ENCODE measurements at places on chromosomes 13 and 19.

DNA sequence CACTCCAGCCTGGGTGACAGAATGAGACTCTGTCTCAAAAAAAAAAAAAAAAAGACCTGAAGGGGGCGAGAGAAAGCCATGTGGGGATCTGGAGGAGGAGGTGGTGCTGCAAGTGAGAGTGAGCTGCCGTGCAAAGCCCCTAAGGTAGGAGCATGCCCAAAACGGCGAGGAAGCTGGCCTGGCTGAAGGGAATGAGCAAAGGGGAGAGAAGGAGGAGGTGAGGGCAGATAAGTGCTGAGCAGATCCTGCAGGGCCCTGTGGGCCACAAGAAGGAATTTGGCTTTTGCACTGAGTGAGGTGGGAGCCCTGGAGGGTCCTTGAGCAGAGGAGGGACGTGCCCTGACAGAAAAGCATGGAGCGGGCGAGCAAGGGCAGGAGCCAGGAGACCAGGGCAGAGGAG lies 19.4 kb upstream of the ADGRE5 start:
- DNase-seq, result no peak

- no peak for DNase-seq
These were observed 217.1 kb upstream of the SPRY2 start for GRCh38 chr13:80558074-80558473.

- DNase-seq, result no peak
These were observed 13.3 kb downstream of the KCTD15 start for GRCh38 chr19:33809960-33810359.

DNA sequence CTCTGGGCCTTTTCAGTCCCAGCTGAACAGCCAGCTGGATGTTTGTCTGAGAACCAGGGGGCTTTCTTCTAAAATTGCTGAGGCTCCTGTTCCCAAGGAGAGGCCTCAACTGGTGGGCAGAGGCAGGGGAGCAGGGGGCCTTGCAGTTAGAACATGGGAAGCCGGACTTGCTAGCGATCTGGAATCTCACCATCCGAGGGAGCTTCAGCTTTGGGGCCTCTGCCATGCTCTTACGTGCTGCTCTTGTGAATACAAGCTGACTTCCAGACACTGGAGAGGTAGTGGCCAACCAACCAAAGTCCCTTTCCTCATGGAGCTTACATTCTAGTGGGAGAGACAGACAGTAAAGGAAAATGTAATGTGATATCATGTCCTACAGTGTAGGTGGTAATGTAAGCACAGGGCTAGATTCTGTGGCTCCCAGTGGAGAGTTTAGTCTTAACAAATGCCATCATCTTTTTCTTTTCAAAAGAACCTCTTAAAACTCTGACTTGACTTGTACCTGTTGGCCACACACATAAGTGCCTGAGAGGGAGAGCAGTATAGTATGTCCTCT lies 22.2 kb downstream of the SHISA2 start:
- no peak for DNase-seq

- no peak for DNase-seq
These were observed 27.4 kb downstream of the CCL25 start for GRCh38 chr19:8079988-8080387.

DNA sequence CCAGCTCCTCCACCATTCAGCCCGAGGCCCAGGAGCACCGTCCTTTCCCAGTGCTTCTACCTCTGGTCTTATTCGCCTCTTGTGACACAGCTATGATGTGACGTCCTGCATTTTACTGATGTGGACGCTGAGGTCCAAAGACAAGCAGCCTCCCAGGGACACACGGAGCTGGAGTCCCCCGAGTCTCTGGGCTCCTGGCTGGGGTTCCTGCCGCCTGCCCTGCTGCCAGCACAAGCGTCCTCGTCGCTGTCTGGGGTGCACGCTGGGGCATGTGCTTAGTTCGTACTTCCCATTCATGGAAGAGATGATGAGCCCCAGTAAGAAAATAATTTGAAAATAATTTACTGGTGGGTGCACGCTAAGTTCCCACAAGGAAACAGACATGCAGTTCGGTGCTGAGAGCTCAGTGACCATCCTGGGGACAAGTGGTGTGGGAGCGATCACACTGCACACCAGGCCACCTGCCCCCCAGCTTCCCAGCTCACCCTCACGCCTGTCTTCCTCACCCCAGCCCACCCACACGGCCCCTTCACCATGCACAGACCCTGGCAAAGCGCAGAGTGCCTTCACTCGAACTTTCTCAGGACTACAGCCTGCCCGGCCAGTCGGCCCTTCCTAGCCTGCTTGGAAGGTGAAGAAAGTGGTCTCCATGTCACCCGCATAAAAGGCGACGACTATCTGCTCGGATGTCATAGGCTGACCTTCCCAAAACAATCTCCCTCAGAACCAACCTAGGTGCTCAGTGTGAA lies 14.2 kb upstream of the CFAP97D2 start:
- no peak for DNase-seq

DNA sequence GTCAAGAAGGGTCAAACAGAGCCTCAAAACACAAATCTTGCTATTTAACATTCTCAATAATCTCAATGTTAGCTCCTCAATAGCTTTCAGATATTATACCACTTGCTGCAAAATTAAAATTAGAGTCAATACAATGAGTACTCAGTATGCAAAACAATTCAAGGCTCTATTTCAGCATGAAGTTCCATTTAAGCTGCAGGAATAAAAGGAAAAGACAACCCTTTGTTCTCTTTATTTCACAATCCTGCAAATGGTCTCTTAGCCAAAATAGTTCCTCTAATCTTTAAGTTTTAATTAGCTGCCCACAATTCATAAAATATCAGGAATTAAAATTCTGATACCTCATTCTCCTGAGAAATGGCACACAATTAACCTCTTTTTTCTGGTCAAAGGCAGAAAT lies 40.5 kb upstream of the DCT start:
- no peak for DNase-seq

- DNase-seq, result no peak
These were observed at the start of gene KCTD15 for GRCh38 chr19:33796164-33796875. Gene KCTD15 (plus strand): TSS chr19:33796870. CDS start chr19:33800455, 3,585 bp downstream.

GRCh38 chr19:4053423-4054324 lies 13.0 kb downstream of the ZBTB7A start:
- DNase-seq, result no peak

DNA sequence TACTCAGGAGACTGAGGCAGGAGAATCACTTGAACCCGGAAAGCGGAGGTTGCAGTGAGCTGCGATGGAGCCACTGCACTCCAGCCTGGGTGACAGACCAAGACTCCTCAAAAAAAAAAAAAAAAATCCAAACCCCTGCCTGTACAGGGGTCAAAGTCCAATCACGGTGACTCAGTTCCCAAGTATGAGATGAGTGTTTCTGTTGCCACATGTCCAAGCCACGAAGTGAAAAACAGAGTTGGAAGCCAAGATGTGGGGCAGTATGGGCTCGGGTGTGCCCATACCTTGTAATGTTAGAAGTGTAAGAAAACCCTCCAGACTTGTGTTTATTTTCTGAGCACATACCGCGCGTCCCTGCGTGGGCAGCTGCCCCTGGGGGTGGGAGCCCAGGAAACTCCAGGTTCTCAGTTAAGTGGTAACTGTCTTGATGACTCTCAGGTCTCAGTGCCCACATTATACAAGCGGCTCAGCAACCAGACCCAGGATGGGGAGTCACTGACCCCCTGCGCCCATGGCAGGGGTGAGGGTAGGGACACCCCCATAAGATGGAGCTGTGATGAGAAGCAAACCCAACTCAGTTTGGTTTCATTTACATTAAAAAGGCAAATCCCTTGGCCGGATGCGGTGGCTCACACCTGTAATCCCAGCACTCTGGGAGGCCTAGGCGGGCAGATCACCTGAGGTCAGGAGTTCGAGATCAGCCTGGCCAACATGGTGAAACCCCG lies 1.2 kb upstream of the GPX4 start:
- no peak for DNase-seq

DNA sequence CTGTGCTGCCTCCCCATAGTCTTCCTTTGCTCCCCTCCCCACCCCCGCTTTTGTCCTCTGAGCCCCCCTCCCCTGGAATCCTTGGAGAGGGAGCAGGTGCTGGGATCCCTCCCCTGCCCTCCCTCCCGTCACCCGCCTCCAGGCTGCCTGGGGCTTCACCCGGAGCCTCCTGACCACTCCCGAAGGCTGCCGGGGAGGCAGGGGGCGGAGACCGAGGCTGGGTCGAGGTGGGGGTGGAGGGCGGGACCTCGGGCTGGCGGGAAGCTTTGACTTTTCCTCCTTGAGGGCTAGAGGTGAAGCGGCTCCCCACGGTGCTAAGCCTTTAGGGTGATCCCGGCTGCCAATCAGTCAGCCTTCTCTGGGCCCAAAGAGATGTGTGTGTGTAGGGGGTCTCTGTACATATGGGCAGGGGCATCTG lies 1.5 kb downstream of the KMT5C start:
- peak; percentile 25 for DNase-seq

DNA sequence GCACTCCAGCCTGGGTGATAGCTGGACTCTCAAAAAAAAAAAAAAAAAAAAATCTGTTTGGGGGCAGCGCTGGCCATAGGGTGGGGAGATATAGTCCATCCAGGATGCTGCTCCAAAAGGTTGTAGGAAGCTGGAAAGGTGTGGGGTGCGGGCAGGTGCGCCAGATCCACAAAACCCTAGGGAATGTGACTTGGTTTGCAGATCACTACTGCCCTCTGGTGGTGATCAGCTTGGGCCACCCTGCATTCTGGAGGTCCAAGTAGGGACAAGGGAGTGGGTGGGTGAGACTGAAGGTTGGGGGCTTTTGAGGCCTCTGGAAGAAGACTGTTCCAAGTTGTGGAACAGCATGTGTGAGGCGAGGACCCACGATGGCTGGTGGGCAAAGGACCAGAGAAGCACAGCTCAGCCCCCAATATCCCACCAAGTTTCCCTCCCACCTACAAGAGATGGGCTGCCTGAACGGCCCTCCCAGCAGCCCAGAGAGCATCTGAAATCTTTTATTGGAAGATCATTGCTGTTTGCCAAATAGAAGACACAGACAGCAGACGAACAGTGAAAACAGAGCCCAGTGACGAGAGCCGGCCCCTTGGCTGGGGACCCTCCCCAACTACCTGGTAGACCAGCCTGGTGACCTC lies 10.4 kb upstream of the TYK2 start:
- peak; percentile 60 for DNase-seq

GRCh38 chr13:97468331-97468730 lies 34.4 kb downstream of the RAP2A start:
- DNase-seq, result no peak

DNA sequence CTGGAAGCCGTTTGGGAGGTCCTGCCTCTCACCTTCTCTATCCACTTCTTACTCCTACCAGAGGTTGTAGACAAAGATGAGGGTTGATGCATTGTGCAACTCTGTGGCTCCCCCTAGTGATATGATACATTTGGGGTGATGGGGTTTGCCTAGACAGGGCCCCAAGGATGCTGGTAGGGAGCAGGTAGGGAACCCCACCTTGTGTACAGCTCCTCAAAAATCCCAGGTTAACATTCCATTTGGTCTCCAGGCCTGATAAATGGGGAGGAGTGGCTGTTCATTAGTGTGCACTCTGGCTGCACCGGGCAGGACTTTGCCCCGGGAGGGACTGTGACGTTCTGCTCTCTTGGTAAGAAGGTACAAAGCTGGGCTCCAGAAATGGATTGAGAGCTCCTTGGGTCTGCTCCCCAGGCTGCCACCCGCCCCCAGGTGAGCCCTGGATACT lies 19.2 kb downstream of the SIGLEC8 start:
- DNase-seq, result no peak

- no peak for DNase-seq
These were observed 1.7 kb upstream of the CADM4 start for GRCh38 chr19:43641333-43641732.

DNA sequence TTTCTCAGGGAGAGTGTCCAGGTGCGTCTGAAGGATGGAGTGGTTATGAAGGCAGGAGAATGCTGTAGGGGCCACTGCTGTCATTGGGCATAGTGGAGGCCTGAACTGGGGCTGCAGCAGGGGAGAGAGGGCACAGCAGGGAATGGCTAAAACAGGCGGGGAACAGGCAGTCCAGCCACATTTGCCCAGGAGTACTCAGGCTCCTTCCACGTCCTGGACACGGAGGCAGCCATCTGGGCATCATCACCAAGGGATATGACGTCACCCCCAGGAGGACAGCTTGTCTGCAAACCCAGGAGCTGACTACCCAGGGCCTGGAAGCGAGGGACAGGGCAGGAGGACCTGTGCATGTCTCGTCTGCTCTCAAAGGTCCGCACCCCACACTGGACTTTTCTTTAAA lies 22.2 kb downstream of the VSTM2B start:
- DNase-seq, result no peak

DNA sequence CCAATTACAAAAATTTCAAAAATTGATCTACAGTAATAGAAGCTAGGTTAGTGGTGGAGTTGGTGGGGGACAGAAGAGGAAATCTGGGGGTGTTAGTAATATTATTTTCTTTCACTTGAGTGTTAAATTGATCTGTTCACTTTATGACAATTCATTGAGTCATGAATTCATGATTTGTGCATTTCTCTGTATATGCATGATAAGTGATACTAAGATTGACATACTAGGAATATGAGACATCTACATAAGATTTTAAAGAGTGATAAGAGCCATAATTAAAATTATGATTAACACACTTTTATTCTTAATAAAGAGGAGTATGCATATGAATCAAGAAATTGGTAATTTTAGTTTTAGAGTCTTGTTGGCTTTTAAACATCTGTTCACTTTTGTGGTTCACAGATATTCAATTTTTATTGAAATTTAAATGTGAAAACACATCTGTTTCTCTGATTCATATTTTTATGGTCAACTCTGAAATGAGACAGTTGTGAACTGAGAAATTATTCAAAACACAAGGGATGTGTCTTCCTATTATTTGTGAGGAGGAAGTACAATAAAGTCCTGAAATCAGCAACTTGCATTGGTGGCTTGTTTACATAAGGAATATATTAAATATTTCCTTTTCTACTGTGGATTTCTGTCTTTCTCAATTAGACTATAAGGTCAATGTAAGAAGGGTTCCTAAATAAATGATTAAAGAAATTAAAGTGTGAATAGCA lies 196.5 kb downstream of the ITGBL1 start:
- DNase-seq, result no peak

DNA sequence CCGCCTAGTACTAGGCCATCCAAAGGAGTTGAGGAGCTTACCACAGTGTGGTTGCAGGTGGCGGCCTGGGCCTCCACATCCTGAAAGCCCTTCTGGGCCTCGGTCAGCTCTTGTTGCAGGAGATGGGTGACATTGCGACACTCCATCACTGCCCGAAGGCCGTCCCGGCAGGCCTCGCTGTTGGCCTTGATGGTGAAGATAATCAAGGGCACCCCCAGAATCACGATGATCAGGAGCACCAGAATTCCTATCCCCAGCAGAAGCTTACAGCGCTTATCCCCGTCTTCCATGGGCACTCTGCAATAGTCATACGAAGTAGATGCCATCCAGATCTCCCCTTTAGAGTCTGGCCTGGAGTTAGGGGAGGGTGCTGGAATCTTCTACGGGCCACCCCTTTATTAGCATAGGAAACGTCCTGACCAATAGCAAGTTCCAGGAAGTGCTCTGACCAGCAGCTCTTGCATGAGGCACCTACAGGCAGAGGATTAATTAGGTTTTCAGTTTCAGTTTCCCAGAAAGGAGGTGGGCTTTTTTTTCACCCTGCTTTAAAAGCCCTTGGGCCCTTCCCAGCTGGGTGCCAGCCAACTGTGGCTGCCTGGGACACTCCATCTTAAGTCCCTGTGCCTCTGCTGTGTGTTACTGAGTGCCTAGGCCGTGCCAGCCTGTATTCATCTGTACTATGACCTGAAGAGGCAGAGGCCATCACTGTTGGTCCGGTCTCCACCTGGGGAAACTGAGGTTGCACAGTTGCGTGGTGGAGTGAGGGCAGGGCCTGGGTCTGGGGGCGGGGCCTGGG lies at the start of gene BST2:
TSS of gene BST2 (minus strand) at position 381 of the 796 bp plus-strand sequence. CDS start at position 326, 55 bp downstream.
- no peak for DNase-seq

GRCh38 chr13:111203736-111204389 lies 88.8 kb downstream of the ARHGEF7 start:
- no peak for DNase-seq

Measured in T-helper 9 cell (primary cell).